Activated CD4-positive, alpha-beta T cell treated with anti-CD3 and anti-CD28 coated beads, Interleukin-2, amount 50 U/mL, for 48 hours (primary cell): ENCODE measurements at places on chromosomes 7 and 10.

GRCh38 chr10:91642831-91643692 is 10.2 kb upstream of the PPP1R3C start:
- DNase-seq = no peak

GRCh38 chr7:111762799-111763198 is 200.5 kb upstream of the IMMP2L start:
- DNase-seq = no peak

DNA sequence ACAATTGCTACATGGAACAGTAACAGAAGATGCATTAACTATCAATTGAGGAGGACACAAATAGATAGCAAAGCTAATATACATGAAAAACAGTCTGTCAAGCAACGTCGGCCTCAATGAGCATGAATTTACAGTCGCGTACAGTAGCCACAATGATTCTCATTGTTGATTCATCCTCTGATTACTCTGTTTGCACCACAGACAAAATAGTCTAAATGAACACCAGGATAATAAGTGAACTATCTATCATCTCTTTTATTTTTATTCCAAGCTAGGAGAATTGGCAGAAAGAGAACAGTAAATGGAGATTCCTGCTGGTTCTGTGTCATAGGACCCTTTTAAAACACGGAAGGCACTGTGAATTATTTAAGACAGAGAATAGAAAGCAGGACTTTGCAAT is 108.5 kb downstream of the EVX1 start:
- DNase-seq = no peak

DNA sequence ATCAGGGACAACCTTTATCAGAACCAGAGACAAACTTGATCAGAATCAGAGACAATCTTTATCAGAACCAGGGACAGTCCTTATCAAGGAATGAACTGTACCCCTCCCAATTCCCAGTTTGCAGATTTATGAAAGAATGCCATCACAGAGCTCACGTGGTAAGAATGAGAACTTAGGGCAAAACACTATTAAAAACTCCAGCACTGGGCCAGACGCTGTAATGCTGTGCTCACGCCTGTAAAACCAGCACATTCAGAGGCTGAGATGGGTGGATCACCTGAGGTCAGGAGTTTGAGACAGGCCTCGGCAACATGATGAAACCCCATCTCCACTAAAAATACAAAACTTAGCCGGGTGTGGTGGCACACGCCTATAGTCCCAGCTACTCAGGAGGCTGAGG is 85.1 kb upstream of the TNRC18 start:
- no peak for DNase-seq

GRCh38 chr7:103073989-103074518 is 542 bp downstream of the FBXL13 start:
- DNase-seq = no peak

GRCh38 chr10:70306886-70307520 is 23.2 kb upstream of the NPFFR1 start:
- no peak for DNase-seq

GRCh38 chr10:83489161-83489560 is 650.1 kb upstream of the GHITM start:
- no peak for DNase-seq

- DNase-seq = no peak
These were observed 82.0 kb downstream of the PLPP4 start for GRCh38 chr10:120539076-120539475.

DNA sequence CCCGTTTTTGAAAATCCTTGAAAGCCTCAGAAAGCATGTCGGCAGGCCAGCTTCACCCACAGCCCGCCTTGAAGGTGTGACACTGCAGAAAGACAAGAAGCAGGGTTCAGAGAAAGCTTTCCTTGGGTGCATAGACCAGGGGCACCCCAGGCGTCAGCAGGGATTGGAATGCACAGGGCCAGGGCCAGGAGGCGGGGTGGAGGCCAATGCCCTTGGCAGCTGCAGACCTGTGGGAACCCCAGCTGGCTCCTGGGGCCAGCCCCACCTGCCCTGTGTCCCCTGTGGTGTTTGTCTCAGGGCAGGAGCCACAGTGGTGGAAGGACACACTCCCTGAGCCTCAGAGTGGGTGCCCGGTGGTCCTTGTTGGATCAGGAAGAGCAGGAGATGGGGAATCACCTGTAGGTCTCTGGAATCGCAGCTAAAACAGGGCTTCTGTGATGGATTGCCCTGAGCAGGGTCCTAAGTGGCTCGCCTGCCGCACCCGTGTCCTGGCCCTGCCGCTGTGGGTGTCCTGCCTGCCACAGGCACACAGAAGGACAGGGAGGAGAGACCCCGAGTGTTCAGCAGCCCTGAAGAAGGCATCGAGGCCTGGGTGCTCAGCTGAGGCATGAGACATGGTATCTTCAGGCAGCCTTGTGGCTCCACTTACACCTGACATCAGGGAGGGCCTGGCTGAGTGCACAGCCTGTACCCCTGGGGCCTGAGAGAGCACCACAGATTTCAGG is 32.5 kb downstream of the ANXA8 start:
- DNase-seq = no peak

DNA sequence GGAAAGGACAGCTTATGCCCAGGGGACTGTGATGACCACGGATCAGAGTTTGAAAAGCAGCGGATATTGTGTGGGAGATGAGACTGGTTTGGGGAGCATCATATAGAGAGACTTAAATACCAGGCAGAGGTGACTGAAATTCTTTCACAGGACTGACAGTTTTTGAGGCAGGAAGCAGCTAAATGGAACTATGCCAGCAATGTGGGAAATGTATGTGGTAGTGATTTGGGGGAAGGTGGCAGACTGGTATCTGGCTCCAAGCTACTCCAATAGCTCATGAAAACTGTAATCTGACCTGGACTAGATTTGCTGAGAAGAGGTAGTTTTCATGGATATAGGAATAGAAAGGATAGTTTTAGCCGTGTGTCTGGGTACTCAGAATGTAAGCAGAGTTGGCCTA is 592.6 kb downstream of the REEP3 start:
- DNase-seq = no peak

DNA sequence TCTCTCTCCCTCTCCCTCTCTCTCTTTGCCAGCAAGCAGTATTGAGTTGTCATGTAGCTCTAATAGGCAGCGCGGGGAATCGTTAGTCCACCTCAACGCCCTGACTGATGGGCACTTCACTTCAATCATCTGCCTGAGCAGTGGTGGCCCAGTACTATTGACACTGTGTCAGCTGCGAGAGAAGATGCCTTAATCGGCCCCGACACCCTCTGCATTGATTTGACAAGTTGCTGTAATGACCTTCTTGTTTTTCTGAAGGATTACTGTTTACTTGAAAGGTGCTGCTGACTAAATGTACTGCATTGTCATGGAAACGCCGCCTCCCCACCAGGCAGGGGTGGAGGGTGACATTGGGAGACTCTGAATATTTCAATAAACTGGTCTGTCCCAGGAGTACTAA is 913.8 kb downstream of the KCNMA1 start:
- no peak for DNase-seq

GRCh38 chr10:80064120-80064886 is 14.2 kb upstream of the TMEM254 start:
- DNase-seq = no peak

DNA sequence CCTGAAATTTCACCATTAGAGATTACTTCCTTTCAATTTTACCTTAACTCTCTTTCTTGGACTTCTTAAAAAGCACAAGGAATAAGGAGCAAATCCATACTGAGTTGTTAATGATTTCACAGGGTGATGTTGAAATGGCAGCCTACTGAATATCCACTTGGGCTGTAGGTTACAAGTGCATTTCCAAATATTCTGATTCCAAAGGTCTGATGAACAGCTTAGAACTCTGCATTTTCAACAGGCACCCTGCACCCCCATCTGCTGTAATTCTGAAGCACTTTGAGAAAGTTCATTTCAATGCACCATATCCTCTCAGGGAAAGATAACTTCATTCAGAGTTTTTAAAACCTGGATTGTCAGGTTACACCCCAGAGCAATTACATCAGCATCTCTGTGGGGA is 368.4 kb downstream of the KCNMA1 start:
- DNase-seq = no peak

GRCh38 chr7:37405128-37405527 is 43.5 kb downstream of the ELMO1 start:
- no peak for DNase-seq

GRCh38 chr10:124062390-124062789 is 31.0 kb downstream of the CHST15 start:
- DNase-seq = no peak

DNA sequence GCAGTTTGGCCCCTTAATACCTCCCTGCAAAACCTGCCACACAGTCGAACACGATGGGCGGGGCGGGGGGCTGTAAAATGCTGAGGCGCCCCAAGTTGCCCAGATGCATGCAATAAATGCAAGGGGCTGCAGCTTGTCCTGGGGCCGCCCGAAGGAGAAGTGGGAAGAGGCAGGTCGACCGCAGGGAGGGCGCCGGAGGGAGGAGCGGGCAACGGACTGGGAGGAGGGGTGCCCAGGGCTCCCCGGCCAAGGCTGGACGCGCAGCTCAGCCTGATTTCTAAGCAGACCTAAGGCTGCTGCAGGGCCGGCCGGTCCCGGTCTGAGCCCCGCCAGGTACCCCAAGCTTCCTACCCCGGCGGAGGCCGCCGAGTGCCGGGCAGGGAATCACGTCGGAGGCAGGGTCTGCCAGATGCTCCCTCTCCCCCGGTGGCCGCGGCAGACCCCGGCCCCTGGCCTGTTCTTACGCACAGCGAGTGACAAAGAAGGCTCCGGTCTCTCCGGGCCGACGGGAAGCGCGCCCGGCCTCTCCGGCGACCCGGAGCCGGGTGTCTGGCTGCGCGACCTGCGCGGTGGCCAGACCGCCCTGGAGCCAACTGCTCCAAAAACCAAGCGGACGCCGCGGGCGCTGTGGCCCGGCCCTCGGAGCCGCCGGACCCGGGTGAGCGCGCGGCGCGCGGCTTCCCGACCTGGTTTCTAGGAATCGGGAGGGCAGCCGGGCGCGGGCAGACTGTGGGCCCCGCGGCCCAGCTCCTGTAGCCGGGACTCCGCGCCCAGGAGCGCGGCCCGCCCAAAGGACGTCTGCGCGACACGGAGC is 744 bp upstream of the EBF3 start:
- DNase-seq = no peak

- DNase-seq = no peak
These were observed 109.2 kb downstream of the PPP1R3A start for GRCh38 chr7:113809581-113809980.

- no peak for DNase-seq
These were observed 9.0 kb downstream of the GATAD1 start for GRCh38 chr7:92456236-92456635.

DNA sequence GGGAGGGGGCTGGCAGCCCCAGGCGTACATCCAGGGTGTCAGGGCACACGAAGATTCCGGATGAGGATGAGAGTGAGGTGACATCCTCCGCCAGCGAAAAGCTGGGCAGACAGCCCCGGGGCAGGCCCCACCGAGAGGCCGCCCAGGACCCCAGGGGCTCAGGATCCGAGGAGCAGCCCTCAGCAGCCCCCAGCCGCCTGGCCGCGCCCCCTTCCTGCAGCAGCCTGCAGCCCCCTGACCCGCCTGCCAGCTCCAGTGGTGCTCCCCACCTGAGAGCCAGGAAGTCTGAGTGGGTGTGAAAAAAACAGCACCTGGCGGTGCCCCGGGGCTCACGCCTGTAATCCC is 3.2 kb downstream of the GJD4 start:
- no peak for DNase-seq

- no peak for DNase-seq
These were observed 22.1 kb upstream of the HERPUD2 start for GRCh38 chr7:35717013-35717412.
